ENCODE measurements at places on chromosomes 6 and 20.

- no peak for DNase-seq
These were observed 145.4 kb downstream of the RPS12 start for GRCh38 chr6:132959639-132960326.

DNA sequence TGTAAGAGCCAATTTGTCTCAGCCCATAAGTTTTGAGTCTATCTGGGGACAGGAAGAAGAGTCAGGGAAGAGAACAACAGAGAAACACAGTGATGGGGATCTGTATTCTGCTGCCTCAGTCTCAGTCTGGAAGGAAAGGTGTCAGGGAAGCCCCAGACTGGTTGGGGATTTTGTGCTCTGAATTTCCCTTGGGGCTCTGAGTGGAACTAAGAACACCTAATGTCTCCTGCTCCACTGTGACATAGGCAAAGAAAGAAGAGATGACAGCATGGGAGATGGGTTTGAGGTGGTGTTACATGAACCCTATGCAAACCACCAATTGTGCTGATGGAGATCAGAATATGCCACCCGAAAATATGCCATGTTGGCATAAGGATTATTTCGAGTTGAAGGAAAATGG lies 139.5 kb upstream of the MYLIP start:
- no peak for DNase-seq

GRCh38 chr20:35398660-35399144 lies 13.1 kb downstream of the UQCC1 start:
- no peak for DNase-seq

- no peak for DNase-seq
These were observed 51.9 kb upstream of the MCUR1 start for GRCh38 chr6:13866301-13866700.

GRCh38 chr20:58293453-58293852 lies 16.1 kb upstream of the RAB22A start:
- no peak for DNase-seq

DNA sequence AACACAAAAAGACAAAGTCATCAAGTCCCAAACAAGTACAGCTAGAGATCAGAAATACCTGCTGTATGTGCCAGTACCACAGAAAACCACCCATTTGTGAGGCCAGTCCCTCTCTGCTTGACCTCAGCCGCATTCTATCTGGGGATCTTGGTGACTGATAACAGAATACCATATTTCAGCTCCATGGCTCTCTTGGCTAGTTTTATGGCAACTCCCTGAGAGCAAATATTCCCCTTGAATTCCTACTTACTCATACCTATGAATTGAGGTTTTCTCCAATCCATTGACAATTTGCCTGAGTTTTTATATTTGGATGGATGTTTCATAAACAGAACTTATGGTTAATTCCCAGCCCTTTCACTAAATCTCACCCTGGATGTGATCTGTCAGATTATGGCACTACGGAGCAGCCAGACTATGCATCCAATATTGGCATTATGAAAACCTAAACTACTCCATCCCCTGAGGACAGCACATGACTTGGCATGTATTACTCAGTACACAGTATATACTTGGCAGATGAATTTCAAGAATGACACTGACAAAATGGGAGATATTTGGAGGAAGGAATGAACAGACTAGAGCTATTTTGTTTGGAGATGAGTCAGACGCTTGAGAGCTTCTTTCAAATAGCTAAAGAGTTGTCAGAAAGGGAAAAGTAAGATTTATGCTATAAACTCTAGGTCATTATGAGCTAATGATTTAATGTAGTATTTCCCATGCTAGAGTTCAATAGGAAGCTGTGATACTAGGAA lies 95.7 kb downstream of the PRDM1 start:
- DNase-seq = no peak

DNA sequence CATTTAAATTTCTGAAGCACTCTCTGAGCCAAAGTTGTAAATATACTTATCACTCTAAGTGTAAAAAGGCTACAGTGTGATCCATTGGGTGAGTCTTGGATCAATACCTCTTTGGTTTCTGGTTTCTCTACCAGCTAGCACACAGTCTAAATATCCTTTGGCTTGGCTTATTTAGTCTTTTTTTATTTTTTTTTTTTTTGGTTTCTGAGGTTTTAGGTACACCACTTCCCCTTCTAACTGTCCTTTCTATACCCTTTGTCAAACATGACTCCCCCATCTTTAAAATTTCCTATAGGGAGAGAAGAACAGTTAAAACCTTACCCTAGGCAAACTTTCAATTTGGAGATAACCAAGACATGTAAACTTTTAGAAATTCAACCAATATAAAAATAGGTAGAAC lies 379.0 kb downstream of the PHF3 start:
- no peak for DNase-seq

DNA sequence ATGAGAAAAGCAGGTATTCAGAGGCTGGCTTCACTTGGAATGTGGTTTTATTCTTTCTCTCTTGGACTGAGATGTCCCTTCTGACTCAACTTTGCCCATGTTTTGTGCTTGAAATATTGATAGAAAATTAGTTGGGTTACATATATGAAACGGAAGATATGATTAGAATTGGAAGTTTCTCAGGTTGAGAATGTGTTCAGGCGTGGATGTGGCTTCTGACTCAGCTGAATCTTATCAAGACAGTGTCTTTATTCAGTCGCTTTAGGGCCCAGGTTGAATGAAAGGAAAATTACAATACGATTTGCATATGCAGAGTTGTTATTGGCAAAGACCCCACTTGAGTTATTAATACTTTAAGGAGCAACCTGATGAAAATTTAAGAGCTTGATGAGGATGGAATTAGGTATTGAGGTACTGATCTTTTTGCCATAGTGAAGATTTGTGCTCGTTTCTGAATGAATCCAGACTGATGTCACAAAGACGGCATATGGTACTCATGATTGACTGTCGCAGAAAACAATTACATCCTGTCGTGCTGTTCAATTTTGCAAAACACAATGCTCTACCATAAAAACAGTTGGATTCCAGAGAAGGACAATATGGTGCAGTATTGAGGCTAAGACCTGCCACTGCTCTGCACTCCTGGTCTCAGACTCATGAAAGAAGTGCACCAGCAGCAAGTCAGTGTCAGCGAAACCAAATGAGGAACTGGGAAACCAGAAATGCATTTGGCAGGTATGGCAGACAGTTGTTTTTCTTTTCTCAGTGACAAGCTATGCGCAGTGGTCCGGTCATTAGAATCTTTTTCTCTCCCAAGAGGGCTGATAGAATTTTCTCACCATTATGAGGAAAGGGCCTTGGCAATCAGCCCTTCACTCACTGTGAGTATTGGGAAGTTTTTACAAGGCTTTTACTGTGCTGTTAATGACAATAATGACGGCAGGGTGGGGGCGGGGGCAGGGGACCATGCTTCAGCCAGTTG lies 158.3 kb downstream of the DOK5 start:
- DNase-seq = no peak

GRCh38 chr20:1918491-1919165 lies 23.4 kb downstream of the SIRPA start:
- DNase-seq = no peak

DNA sequence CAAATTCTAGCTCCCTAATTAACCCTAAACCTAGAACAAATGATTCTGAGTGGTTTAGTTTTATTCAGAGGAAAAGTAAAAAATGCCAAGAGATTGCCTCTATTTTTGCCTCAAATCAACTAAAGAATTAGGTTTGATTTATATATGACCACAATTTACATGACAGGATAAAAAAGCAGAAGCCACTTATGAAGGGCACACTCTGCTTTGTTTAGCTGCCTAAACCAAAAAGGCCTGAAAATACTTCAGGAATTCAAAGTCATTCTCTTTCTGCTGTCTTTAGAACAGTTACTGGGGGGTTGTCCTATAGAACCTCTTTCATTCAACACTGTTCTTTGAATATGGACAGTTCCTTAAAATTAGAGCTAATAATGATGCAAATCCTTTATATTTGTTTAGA lies 5.3 kb downstream of the FBXO5 start:
- DNase-seq = no peak
